ENCODE measurements at places on chromosomes 11 and 22. TPM values are rescaled to one million over a fixed set of nuclear protein-coding genes. Genes with fewer than 3 reads are reported as not detected.

P2RY6 gene
- 0.32 TPM for total RNA-seq

DNA sequence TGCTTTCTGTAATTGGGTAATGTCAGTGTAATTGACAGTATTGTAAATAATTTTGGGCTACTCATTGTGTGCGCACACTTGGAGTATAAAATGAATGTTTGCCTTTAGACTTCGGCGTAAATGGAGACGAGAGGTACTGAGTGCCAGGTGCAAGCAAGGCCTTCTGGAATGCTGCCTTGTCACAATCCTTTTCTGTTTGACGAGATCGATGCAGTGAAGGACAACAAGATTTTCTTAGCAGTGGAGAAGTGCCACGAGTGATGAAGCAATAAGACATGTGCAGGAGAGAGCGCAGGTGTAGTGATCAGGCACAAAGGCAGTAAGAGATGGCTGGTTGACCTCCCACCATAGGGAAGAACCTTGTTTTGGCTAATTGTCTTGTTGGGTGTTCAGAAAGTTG, 67.5 kb downstream of the DDX10 start:
- DNase-seq: no peak

TRIM48 gene
- not detected for total RNA-seq

TIMM8B gene
- 64.3 TPM for total RNA-seq

PNPLA5 gene
- total RNA-seq: not detected

DNA sequence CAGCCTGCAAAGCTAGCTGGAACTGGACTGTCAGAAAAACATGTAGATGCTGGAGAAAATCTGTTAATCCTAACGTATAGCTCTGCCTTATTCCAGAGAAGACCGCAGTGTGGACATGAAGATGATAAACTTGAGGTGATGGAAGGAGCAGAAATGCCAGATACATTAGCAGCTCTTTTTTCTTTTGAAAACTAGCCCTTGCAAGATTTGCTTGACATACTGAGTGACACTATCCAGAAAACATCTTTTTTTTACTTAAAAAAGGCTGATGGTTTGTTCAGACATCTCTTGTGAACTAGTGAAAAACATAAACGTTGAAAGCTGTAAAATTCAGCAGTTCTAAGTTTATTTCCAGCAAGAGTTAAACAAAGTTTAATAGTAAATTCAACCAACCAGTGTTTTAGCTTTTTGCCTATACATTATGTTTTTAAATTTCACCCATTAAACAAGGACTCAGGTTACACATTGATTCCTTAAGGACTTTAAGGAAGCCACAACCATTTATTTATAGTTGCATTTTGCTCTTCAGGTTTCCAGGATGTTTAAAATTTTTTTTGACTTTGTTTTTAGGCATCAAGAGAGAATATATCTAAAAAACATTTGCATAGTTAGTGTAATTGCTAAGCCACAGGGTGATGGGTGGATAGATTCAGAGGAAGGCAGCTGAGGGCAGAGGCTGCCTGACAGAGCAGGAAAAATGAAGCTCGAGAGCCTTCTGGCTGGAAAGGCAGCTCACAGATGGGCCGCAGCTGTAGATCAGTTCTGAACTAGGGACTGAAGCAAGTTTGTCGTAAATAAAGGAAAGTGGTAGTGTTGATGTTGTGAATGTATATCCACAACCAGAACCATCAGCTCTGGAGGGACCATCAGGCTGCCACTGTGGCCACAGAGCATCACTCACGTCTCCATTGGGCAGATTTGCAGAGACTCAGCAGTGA, 9.5 kb downstream of the SNAP29 start:
- peak; percentile 52 for DNase-seq

DNA sequence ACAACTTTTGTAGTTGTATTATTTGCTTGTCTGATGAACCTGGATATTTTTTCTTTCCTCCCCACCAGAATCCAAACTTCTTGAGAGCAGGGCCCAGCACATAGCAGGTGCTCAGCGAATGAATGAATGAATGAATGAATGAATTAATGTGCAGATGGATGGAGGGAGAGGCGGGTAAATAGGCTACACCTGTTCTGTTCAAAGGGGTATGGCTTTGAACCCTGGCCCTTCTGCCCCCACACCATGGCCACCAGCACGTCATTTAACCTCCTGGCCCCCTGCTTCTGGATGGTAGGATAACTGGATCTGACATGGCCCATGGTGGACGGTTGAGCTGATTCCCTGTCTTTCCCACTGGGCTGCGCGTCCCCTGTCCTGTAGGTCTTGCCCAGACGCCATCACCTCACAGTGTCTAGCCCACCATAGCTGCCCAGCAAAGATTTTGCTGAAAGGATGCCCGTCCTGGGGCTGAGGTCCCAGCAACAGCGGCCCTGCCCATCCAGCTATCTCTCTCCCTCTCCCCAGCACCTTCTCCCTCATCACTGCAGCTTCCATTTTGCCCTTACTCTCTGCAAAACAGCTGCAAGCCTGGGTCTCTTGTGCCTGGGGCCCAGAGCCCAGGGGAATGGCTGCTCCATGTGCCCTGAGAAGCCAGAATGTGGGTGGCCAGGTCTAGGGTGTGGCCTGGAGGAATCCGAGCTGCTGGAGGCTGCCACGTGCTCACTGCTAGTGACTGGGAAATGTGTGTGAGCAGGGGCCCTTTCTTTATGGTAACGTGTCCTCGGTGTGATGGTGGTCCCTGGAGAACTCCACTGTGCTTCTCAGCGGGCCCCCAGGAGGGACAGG, 49.3 kb upstream of the LINC01488 start:
- DNase-seq: no peak

RAG2 gene
- not detected for total RNA-seq

DNA sequence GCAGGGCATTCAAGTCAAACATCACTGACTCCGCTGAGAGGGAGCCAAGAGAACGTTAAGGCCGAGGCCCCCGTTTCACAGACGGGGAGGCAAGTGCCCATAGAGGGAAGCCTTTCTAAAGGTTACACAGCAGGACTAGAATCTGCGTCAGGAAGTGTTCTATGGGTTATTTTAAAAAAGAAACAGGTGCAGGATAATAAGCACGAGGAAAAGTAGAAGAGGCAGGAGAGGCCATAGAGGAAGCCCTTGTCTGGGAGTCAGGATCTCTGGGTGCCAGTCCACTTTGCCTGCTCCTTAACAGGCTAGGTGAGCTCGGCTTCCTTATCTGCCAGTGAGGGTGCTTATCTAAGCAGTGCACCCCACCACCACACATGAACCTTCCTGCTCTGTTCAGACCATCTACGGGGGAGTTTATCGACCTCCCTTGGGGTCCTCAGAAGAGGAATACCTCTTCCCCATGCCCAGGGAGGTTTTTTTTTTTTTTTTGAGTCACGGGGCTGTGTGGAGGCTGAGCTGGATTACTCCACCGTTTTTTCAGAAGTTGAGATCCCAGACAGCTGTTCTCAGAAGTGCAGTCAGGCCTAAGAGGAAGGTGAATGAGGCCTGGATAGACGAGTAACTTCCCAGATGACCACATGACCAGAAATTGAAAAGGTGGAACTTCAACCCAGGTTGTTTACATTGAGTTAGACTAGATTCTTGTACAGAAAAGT, 1.2 kb upstream of the FCHSD2 start:
- peak; percentile 61 for DNase-seq

DNA sequence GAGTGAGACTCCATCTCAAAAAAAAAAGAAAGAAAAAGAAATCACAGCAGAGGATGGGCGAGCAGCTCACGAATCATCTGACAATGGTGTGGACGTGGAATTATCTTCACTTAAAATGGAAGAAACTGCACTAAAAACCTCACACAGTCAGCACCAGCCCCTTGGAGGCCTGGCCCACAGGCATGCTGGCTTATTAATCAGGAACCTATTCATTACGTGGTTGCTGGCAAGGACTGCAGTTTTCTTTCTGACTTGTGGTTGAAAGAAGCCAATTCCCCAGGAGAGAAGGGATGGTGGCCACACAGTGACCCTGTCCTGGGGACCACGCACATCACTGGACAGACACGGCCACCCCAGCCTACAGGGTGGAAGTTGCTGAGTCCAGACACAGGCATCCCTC, 401.1 kb downstream of the CTTN start:
- DNase-seq: no peak

DNA sequence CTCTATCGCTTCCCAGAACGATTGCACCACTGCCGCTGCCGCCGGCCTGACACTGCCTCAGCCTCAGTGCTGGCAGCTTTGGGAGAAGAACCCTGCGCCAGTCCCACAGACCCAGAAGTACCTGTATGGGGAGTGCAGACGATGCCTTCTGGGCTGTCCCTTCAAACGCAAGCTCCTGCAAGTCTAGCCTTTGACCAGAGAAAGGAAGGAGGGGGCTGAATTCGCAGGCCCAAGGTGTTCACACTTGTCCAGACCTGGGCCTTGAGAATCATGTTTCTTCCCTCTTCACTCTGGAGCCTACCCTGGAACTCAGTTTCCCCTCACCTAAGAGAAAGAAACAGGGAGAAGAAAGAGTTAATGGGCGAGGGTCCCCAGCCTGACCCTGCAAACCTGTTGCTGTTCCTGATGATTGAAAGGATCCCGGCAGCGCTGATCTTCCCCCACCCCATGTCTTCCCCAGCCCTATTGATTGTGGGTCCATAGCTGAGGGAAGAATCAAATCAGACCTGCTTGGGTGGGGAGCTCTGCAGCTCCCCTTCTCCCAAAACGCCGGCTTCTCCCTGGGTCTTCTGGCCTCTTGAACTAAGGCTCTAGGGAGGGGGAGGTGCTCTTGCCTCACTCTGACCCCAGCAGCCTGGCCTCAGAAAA, 786 bp upstream of the MCAM start:
- DNase-seq: no peak

- no peak for DNase-seq
Measured at GRCh38 chr11:45246241-45246640, 39.9 kb downstream of the SYT13 start.

DNA sequence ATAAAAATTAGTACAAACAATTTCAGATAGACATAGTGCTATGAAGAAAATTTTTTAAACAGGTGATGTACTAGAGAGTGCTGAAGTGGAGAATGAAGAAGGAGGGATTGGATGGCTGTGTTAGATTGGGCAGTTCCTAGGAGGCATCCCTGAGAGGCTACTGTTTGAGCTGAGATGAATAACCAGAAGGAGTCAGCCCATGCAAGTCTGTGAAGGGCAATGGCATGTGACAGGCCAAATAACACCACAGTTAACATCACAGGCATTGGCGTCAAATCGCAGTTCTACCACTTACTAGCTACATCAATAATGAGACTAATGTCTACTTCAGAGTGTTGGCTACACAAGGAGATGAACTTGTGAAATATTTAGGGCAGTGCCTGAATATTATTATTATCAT, 35.4 kb downstream of the HORMAD2 start:
- DNase-seq: no peak

- no peak for DNase-seq
Measured at GRCh38 chr11:118200901-118201680, 23.7 kb downstream of the JAML start.

KCNJ11 gene
- not detected for total RNA-seq

DNA sequence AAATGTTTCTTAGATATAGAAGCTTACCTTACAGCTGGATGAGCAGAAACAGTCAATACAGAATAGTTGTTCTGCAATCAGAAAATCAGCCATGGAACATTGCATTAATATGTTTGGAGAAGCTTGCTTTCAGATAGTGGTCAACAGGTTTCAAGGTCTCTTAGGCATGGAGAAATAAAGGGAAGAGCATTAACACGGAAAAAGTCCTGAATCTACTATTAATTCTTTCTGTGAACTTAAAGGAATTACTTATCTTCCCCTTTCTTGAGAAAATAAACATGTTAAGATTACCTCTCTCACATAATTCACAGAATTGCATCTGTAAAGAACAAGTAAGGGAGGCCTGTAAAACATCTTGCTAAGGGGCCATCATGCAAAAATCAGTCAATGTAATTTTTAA, at the start of gene OR5B3:
OR5B3 (minus strand) TSS at position 101 of the 400 bp plus-strand sequence. CDS start 3,465 bp downstream, outside the sequence.
- no peak for DNase-seq

- no peak for DNase-seq
Measured at GRCh38 chr11:35383953-35384352, 35.4 kb downstream of the SLC1A2 start.

GRCh38 chr11:34216706-34217105, 111.3 kb downstream of the NAT10 start:
- no peak for DNase-seq

TMPRSS13 gene
- total RNA-seq: not detected

DNA sequence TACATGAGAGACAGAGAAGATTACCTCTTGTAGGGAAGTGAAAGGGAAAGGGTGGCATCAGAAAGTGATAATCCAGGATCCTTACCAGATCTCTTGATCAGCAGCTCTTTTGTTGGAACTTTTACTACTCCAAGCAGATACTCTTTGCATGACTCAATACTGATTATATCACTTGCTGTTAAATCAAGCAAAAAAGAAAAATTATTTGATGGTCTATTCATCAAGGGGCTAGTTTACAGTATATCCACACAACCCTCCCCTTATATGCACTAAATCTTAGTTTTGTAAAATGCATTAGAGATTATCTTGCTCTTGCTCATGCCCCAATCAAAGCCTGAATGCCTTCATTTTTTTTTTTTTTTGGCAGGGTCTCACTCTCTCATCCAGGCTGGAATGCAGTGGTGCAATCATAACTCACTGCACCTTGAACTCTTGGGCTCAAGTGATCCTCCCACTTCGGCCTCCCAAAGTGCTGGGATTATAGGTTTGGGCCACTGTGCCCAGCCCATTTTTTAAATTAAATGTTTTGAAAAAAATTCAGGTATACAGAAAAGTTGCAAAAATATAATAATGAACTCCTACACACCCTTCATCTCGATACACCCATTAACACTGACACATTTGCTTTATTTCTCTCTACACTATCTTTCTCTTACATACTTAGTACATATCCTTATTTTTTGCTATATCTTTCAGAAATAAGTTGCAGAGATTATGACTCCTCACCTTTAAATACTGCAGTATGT, 76.1 kb upstream of the UCP3 start:
- DNase-seq: peak; percentile 46

SYT7 gene
- 0.43 TPM for total RNA-seq

- DNase-seq: no peak
Measured at GRCh38 chr11:61785837-61786402, 6.5 kb downstream of the TMEM258 start.

GRCh38 chr11:94449029-94449428, 44.6 kb downstream of the MRE11 start:
- DNase-seq: no peak

DNA sequence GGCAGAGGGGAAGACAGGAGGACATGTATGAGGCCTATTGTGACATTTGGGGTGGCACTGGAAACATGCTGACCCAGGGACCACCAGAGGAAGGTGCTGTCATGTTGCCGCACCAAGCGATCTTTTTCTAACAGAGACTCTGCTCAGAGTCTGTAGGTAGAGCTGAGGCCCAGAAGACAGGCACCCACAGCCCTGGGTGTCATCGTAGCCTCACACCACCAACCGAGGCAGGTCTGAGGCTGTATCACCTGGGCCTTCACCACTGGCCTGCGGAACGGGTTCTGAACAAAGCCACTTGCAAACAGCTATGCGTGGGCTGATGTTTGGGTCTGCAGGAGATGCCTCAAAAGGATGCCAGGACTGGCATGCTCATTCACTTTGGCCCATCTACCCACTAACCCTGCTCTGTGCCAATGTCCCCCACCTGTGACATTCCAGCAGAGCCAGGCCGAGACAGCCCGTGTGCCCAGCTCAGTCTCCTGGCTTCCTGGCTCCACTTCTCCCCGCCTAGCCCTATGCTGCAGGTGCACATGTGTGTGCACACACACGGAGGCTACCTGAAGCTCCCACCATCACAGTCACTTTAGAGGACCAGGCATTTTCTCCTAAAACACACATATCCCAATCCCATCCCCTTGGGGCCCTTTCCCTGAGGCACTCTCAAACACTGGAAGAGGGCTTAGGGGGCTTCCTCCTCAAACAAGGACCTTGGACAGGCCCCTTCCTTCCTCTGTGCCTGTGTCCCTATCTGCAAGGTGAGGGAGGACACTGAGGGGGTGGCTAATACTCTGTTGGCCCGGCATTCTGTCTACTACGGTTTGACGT, 3.6 kb downstream of the TRIM29 start:
- no peak for DNase-seq

CCDC116 gene
- total RNA-seq: 0.32 TPM

Measured in fibroblast of villous mesenchyme (primary cell).